ENCODE measurements at places on chromosomes 5 and 9.
A peak's percentile ranks its signal among the peaks of the same experiment; 100 is the strongest.

GRCh38 chr5:25618821-25619220 lies 974.0 kb upstream of the CDH10 start:
- no peak for DNase-seq

GRCh38 chr9:91815896-91816295 lies 134.1 kb downstream of the ROR2 start:
- DNase-seq, result no peak

DNA sequence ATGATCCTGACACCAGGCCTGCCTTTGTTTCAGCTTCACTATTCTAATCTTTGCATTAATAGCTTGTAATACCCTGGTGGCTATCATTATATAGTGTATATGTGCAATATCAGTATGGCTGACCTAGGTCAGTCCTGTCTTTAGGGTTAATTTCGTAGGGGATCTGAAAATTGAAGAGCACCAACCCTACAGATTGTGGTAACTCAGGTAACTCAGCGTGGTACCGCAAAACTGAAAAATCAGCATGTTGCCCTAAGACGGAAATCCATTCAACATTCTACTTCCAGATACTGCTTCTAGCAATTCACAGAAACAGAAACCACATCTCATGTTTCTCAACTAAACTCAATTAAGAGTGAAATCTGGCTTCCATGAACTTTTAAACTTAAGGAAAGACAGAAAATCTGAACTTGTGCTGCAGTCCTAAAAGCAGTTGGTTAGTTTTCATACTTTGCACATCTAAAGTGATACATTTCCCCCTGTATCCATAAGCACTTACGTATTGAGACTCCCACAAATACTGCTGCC lies 78.3 kb downstream of the FNIP1 start:
- DNase-seq, result no peak

- no peak for DNase-seq
Measured at GRCh38 chr5:125461641-125462072, 715.2 kb upstream of the ZNF608 start.

DNA sequence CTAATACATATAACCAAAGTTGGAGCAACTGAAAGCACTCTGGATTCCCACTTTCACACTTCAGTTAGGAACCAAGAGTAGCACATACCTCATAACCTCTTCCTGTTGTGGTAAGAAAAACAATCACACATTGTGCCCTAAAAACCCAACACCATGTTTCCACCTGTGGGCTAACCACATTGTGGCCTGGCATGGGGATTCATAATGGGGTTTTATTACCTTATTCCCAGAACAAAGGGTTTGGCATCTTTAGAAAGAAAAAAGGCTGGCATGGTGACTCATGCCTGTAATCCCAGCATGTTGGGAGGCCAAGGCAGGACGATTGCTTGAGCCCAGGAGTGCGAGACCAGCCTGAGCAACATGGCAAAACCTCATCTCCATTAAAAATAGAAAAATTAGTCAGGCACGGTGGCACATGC lies 60.6 kb downstream of the HSD17B3 start:
- peak; percentile 91 for DNase-seq

GRCh38 chr5:131169810-131170539 lies 769 bp upstream of the LYRM7 start:
- DNase-seq, result no peak

GRCh38 chr5:159061834-159062474 lies 37.8 kb downstream of the EBF1 start:
- peak; percentile 22 for DNase-seq

- DNase-seq, result peak; percentile 54
Measured at GRCh38 chr5:53403291-53403690, 77.1 kb upstream of the FST start.

DNA sequence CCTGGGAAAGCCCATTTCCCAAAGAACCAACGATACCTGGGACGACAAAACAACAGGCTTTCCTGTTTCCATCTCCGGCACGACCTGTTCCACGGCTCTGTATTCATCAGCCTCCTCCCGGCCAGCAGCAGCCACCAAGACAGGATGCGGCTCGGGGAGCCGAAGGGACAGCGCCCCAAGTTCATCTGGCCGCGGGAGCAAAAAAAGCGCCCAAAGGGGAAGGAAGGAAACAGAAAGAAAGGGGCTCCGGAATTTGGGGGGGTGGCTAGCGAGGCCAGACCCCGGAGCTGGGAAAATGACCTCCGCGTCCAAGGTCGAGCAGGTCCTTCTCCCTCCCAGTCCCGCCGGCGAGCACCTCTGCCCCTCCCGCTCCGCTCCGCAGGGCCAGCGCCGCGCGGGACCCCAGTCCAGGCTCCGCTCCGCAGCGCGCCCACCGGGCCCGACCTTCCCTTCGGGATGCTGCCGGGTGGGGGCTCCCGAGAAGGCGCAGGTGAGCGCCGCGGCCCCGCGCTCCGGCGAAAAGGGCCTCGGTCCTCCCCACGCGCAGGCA lies 608 bp downstream of the ELOVL7 start:
- no peak for DNase-seq

DNA sequence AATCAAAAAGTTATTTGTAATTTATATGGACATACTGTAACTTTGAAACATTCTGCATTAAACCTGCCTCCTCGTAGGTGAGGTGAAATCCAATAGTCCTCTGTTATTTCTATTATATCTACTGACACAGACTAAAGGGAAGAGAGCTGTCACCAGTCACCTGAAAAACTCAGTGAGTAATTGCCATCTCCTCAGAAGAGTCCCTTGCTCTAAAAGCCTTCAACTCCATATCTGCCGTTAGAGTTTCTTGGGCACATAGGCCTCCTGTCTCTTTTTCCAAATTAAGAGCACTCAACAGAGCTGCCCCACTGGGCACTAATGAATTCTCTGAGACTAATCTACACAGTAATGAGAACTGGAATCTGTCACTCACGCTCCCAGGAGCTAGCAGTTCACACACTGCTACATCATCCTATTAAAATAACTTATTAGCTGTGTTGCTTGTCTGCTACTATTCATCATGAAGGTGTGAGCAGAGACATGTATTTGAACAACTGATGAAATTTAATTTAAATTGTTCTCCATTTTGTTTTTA lies 67.3 kb upstream of the VCAN start:
- DNase-seq, result no peak

DNA sequence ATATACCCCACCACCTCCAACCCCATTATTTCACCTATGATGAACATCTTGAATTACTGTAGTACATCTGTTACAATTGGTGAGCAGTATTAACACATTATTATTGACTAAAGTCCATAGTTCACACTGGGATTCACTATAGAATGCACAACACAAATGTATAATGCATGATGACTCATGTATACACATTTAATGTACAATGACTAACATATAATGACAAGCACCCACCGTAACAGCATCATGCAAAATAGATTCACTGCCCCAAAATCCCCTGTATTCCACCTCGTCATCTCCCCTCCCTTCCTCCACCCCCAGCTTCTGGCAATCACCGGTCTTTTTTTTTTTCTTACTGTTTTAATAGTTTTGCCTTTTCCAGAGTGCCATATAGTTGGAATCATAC lies 47.1 kb upstream of the NEK6 start:
- DNase-seq, result no peak

- no peak for DNase-seq
Measured at GRCh38 chr5:169814522-169814921, 165.8 kb downstream of the INSYN2B start.

- peak; percentile 46 for DNase-seq
Measured at GRCh38 chr5:59746241-59746765, 147.2 kb downstream of the PDE4D start.

- DNase-seq, result peak; percentile 41
Measured at GRCh38 chr5:138664276-138664943, 88.8 kb upstream of the CTNNA1 start.

DNA sequence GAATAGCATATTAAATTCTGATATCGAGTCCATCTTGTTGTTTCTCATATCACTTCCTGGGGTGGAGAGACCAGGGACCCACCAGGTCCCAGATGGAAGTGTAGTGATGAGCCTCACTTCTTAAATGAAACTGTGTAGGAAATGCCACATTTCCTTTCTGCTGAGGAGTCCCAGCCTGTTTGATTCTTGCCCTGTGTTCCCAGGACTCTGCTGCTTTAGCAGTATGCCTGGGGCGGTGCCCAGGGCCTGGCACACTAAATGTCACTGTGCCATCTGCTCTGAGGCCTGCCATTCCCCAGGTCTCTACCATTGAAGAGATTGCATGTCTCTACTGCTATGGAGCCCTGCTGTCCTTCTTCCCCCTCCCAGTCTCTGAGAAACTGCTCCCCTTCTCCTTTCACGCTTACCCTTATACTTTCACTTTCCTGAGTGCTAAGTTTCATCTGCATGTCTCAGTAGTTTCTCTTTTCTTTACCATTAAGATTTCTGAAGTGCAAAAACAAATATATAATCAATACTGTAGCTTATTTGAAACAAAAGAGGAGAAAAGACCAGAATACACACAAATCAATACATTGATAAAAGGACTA lies 260.4 kb downstream of the GABRB2 start:
- DNase-seq, result no peak

DNA sequence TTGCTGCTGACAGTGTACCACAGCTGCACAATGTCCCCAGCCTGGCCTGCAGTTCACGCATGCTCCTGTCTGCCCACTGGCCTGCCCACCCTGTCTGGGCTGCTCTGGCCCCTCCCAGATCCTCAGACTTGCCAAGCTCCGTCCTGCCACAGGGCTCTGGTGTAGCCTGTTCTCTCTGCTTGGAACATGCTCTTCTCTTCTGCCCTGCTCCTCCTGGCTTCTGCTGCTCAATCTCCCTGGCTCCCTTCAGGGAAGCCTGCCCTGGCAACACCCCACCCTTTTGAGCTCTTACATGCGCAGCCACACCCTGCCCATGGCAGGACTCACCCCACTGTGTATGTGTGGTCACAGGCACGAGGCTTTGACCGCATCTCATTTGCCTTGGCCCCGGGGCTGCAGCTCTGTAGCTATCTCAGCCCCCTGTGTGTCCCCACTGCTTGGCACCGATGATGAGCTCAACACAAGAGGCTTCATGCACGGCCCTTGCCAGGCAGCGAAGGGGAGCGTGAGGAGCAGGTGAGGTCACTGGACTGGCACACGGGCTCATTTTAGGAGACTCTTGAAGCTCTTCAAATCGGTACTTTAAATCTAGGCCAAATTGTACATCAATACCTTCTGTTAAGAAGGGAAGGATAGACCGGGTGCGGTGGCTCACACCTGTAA lies 20.4 kb upstream of the BRD3 start:
- DNase-seq, result no peak

DNA sequence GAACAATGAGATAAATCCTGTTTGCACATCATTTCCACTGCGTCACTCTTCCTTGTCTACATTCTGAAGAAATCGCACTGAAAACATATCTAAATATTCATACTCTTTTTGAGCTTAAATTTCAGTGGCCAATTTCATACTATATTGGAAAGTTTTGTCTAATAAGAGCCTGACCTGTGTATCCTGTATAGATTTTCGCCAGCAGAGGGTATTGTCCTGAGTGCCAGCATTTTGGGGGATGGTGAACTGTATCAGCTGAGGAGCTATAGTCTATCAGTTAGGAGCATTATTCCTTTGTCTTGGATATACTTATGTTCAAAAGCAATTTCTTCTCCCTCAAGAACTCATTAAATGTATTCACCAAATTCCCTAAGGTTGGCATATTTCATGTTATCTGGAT lies 102.3 kb downstream of the SEMA6A start:
- DNase-seq, result no peak

GRCh38 chr5:11584017-11584416 lies 320.2 kb downstream of the CTNND2 start:
- DNase-seq, result no peak

GRCh38 chr5:68744206-68744605 lies 349.6 kb upstream of the SLC30A5 start:
- DNase-seq, result no peak

Measured in LHCN-M2 (cell line).